Fibroblast of mammary gland (primary cell): ENCODE measurements at places on chromosomes 13 and 19.

DNA sequence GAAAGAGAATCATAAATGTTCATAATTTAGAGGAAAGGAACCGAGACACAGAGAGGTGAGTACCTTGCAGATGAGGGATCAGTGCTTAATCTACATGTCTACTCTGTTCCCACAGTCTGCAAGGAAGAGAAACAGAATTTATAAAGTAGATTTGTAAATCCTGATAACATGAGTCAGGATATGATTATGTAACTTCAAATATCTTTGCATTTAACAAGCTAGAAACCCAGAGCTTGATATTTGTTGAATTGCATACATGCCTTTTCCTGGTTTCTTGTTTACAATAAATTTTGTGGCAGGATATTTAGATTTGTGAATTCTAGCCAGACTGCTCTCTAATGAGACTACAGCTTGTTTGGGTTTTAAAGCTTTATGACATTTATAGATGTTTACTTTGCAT lies 219.2 kb downstream of the ENOX1 start:
- DNase-seq, result peak; percentile 30

DNA sequence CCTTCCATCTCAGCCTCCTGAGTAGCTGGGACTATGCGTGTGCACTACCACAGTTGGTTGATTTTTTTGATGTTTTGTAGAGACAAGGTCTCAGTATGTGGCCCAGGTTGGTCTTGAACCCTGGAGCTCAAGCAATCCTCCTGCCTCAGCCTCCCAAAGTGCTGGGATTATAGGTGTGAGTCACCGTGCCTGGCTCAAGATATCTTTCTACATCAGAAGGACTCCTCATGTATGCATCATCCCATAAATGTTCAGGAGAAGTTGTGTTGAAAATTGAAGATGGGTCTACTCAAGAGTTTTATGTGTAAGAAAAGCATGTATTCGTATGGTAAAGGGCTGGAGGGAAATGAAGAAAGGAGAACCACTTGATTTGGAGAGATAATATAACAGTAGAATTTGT lies 71.8 kb upstream of the STK24 start:
- DNase-seq, result peak; percentile 11

DNA sequence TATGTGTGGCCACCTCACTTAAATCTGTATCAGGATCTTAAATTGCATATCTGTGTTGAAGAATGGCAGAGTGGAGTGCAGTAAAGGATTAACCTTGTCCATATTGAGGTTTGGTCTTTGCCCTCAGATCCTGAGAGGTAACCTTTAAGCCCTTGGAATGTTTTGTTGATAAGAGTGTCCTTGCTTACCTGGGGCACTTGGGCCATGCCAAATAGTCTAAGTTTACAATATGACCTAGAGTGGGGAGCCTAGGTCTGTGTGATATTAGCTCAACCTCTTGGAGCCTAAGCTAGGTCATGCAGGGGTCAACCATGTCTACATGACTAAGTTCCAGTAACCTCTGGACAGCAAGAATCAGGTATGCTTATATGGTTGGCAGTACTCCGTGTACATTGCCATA lies 792.5 kb downstream of the DIAPH3 start:
- DNase-seq, result no peak

DNA sequence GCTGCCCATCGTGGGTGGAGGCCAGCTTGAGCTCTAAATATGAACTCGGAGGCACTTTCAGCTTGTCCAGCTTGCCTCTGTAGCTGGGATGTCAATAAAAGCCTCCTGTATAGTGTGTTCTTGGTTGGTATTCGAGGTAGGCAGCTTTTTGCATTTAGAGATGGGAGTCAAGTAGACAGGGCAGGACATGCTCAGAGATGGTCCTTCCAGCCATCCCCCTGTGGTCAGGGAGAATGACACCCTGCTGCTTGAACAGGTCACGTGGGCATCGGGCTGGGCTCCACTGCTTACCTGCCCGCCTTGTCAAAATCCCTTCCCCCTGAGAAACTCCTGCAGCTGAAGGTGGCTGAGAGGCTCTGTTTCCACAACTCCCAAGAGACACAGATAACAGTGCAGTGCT lies 302.5 kb downstream of the ZNF536 start:
- DNase-seq, result no peak

- peak; percentile 42 for DNase-seq
Observed at GRCh38 chr13:27194209-27194608, 22.6 kb upstream of the USP12 start.

DNA sequence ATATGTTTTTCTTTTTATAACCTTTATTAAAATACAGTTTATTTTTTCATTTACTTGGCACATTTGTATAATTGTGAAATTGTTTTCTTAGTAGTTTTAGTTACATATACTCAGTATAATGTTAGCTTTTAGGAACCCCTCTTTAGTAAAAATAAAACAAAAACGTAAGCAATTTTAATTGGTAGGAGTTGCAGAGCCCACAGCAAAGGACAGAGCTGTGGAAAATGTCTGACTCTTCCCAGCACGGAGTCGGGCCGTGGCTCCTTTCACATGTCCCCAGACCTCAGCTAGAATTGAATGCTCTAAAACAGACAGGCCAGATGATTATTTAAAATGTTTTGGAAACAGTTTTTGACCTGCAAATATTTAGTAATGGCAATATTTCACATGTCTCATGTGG lies 27.9 kb upstream of the CEACAM21 start:
- no peak for DNase-seq

DNA sequence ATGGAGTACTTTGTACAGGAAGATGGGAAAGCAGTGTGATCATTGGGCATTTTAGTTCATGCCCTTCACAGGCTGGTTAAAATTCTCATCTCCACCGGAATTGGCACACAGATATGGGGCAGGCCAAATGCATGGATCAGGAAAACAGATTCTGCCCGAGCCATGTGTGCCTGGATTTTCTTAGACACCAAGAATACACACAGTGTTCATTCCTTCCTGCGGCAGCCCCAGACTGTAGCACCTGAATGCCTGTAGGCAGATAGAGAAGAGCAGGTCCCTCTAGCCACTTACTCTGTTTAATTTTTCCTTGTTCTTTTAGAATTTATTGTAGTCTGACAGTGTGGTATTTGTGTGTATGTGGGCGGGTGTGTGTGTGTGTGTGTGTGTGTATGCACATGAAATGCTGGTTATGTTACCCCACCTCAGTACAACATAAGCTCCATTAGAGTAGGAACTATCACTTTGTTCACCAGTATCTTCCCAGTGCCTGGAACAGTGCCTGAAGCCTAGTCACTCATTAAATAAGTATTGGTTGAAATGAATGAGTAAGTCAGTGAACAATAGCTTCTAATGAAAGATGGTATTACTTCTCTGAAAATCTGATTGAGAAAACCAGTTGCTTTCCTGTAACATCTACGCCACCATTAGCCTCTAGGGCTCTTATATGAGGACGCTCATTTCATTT lies 41.7 kb downstream of the FRY start:
- DNase-seq, result peak; percentile 14

DNA sequence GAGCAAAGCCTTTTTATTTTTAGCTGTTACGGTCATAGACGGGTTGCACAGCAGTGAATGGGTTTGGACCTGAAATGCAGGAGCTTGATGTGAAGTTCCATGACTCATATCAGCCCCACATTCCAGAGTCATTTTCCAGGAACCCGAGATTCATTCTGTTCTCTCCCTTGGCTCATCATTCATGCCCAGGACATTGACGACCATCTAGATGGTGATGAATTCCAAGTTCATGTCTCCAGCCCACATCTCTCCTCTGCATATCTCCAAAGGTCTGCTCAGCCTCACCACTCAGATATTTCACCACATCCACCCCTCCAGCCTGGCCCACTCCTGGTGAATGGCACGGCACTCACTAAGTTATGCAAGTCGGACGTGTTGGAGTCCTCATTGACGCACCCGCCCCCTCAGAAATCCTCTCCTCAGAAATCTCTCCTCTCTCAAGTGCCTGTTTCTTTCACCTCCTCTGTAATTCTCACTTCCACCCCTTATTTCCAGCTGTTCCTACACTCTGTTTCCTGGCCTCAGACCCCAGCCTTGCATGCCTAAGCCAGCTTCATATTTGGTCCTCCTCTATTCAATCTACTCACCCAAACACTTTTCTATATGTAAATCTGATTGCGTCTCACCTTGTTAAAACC lies 83.1 kb downstream of the ALOX5AP start:
- DNase-seq, result peak; percentile 96

DNA sequence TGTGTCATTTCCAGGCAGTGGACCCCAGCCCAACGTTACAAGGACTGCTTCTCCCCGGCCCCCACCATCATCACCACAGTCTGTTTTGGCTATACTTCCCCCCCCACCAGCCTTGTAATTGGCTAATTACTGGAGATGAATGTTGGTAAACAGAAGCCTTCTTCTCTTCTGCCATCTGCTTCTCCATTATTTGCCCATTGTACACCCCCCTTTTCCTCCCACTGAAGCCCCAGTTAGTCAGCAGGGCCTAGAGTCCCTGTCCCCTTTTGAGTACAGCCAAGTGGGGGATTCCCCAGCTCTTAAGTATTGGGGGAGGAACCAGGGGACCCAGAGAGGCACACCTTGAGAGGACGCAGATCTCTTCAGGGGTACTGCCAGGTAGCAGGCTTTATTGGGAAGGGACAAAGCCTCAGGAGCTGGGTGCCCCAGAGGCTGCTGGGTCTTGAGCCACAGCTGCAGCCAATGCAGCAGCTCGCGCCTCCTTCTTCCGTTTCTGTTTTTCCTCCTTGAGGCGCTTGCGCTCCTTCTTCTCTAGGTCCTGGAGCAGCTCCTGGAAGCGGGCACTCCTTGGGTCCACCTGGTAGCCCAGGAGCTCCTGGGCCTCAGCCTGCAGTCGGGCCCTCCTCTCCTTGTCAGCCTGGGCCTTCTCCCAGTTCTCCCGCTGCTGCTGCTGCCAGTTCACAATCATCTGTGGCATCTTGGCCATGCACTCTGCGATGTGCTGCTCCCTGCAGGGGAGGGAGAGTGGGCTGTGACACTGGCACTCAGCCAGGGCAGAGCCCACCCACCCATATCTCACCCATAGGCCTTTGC lies 3.0 kb downstream of the GADD45GIP1 start:
- no peak for DNase-seq

- no peak for DNase-seq
Observed at GRCh38 chr13:112397108-112397507, 21.0 kb downstream of the SPACA7 start.

GRCh38 chr13:93422980-93423543 lies 196.5 kb downstream of the GPC6 start:
- no peak for DNase-seq

DNA sequence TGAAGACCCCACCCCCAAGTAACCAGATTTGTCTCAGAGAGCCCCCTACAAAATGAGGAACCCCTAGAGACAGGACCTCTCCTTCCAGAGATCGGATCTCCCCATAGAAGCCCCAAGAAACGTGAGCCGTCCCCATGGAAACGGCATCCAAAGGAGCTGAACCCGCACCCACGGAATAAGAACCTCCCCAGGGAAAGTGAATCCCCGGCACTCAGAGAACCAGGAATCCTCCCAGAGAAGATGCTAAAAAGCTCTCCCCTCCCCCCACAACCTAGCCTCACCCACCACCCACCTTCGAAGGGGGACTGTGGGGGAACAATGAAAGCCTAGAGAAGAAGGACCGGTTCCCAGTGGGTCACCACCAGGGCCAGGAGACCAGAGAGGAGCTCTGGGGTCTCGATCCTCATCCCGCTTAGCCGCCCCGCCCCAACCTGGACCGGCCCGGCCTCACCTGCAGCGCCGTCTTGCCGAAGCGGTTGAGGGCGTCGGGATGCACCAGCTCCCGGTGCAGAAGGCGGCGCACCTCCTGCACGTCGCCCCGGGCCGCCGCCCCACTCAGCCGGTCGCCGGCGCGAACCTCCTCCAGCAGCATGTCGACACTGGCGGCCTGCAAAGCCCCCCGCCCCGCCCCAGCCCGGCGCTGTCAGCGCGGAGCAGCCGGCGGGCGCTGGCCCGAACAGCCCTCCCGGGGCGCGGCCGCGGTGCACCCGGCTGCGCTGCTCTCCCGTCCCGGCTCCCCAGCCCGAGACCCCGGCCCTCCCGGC lies 535 bp downstream of the CDKN2D start:
- no peak for DNase-seq

GRCh38 chr19:17107546-17108452 lies 32.2 kb downstream of the MYO9B start:
- peak; percentile 98 for DNase-seq
